ENCODE measurements at places on chromosomes 5 and 9.

DNA sequence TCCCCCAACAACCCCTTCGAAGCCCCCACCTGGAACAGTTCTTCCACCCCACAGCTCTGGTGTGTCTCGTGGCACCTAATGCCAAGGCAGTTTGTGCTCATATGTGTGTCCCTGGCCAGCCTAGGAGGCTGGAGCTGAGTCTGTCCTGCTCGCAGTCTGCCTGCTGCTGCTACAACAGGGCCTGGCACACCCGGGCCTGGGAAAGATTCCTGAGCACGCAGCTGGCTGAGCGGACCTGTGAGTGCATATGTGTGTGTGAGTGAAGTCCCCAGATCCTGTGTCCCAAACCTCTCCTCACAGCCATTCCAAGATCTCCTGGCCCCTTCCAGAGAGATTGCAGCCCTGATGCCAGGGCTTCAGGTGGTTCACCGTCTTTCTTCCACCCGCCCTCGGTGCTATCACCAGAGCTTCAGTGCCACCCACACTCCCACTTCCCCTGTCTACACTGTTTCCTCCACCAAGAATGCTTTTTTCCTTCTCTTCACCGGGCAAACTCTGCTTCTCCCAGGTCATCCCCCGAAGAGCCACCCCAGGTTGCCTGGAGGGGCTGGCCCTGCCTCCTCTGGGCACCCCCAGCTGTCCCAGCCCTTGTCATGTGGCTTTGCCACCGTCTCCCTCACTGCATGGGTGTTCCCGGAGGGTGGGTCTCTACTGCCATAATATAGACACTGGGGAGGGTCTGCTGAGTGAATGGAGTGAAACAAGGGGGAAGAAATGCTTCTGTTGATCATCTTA is 28.4 kb downstream of the LMX1B start:
- no peak for DNase-seq

DNA sequence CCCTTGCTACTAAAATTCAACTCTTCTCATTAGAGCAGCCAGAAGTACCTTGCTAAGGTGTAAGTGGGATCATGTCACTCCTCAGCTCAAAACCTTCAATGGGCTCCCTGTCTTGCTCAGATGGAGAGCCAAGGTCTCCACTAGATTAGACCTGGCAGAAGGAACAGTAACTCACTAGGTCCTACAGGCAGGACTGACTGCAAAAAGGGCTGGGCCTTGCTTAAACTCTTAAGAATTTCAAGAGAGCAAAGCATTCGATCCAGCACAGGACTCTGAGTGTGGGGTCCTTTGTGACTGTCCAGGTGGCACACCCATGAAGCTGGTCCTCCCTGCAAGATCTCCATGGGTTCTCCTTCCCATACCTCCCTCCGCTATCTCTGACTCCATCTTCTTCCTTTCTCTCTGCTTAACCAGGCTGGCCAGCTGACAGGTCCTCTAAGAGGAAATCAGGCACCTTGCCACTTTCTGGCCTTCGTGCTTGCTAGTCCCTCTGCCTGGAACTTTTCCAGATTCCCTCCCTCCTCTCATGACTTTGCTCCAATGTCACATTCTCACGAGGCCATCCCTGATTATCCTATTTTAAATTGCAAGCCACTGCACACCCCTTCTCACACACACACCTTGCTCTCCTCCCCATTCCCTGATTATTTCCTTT is 70.2 kb downstream of the BASP1 start:
- no peak for DNase-seq

DNA sequence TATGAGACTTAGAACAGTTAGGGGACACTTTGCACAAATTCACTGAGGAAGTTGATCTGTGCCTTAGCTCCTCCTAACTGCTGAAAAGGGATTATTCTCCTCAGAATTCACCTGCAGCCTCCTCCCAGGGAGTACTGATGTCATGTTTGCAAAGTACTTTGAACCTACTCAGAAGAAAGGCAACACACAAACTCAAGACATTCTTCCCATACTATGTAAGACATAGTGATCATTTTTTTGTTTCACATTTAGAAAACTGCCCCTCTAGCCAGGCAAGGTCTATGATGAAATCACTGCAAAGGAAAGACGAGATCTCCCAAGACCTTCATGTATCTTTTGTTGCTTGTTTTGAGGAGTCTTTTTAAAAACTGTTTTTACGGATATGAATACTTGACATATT is 10.6 kb upstream of the VLDLR start:
- no peak for DNase-seq

DNA sequence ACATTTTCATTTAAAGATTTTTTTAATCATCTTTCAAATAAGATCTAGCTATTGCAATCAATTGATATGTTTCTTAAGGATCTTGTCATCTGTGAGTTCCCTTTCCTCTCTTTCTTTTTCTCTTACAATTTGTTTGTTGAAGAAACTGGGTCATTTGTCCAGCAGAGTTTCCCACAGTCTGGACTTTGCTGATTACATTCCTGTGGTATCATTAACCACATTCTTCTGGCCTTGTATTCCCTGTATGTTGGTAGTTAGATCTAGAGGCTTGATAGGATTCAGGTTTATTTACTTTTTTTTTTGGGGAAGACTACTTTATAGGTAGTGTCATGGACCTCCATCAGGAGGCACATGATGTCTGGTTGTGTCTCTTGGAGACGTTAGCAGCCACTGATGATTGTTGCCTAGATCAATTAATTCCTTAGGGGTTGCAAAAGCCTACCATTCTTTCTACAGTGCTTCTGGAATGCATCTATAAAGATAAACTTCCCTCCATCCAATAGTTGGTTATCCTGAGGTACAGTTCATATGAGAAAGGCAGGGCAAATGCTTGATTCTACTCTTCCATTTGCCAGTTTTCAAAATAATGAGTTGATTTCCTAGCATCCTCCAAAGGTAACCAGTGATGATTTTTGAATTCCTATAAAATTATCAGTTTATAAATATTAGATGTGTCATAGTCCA is 14.3 kb downstream of the PDE8B start:
- DNase-seq: no peak

DNA sequence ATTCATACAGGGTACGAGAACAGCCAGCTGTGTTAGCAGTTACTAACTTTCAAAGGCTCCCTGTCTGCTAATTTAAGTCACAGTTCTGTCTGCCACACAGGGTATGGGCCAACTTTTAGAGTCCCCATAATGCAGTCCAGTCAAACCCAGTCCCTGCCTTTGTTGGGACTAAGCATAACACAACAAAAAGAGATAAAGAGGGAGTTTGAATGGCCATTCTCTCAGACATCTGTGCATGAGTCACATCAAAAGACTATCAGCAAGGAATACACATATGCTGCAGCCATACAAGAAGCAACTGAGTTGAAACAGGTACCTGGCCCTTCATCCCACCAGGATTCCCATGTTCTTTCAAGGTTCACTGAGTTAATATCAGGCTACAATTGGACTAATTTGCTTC is 744.5 kb upstream of the C9orf72 start:
- DNase-seq: no peak

DNA sequence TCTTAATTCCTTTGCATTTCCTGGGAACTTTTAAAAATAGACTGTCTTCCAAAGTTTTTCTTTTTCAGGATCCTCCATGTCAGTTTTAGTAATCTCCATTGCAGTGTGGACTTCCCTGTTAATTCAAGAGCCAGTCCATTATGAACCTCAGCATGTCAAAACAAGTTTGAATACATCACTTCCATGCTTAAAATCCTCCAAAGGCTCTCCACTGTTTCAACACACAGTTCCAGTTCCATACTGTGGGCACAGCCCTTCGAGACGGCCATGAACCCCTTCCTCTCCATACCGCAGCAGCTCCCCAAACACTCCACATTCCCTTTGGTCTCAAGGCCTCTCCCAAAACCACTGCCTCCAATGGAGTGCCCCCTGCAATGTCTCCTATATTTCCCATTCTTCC is 19.5 kb downstream of the LIFR start:
- no peak for DNase-seq

- no peak for DNase-seq
Measured at GRCh38 chr9:90907056-90907445, 105.4 kb downstream of the SYK start.

GRCh38 chr9:134843740-134844139 is 36.9 kb upstream of the FCN2 start:
- DNase-seq: no peak

GRCh38 chr5:51495672-51496071 is 112.4 kb downstream of the ISL1 start:
- DNase-seq: no peak

DNA sequence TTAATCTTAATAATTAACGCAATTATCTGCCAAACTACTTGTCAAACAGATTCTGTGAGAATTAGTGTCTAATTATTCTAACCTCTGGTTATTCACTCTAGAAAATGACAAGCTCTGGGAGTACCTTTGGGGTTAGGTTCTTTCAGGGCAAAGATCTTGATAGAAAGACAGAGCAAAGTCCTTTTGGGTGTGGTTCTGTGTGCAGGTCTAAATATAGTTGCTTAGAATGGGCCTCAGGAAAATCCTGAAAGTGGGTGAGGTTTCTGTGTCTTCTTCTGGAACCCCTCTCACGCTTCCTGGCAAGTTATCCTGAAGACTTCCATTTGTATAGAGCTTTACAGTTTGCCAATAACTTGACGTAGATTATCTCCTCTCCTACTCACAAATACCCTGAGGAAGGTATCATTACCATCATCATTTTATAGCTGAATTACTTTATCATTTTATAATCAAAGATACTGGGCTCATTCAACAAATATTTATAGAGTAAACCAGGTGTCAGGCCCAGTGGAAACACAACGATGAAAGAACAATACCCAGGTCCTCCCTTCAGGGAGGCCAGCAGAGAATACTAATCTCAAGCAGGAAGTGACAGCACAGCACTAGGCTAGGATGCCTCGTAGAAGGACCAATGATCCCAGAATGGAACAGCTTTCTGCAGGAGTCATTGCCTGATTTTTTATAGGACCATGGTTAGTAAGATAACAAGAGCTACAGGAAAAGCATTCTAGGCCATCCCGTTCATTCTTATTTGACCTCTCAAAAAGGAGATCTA is 27.6 kb upstream of the LHFPL2 start:
- no peak for DNase-seq

DNA sequence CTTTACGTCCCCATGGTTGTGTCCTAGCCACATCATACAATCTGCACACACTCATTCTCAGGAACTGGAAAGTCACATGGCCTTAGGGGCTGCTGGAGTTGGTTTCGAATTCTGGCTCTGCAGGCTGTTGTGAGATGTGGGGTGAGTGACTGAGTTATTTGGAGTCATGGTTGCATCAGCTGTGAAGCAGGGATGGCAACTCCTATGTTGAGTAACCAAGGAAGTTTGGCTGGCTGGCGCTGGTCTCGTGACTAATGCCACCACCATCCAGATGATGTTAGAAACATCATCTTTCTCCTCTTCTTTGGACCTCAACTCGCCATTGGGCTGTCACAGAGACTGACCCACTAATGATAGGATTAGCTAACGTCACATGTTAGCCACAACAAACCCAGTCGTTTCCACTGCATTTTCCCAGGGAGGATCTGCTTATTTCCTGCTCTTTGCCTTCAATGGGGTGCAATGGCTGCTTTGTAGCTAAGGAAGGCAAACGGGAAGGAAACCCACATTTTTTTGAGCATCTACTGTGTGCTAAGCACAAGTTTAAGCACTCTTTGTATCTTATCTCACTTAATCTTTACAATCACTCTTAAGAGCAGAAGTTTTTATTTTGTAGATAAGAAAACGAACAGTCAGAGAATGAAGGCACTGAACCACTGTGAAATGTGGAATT is 78.1 kb upstream of the UBTD2 start:
- no peak for DNase-seq

GRCh38 chr9:113181165-113181564 is 30.4 kb downstream of the SLC31A2 start:
- no peak for DNase-seq

- DNase-seq: no peak
Measured at GRCh38 chr5:159620853-159621540, 290.7 kb upstream of the IL12B start.

GRCh38 chr5:3394891-3395599 is 200.6 kb upstream of the IRX1 start:
- DNase-seq: no peak

DNA sequence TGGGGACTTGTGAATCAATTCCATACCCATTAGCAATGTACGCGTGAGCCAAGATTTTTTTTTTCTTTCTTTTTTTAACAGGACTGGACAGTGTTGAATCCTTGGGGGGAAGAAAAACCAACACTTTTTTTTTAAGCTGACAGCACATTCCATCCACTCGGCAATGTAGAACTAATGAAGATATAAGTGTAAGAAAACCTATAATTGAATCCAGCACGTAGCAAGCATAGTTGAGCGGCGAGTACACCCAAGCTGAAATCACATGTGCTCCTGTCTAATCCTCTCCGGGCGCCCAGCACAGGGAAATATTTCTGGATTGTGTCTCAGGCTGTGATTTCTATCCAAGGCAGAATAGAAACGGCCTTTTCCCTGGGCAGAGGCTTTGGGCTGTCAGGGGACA is 118.2 kb downstream of the BOD1 start:
- DNase-seq: no peak

GRCh38 chr5:148961261-148962199 is 101.3 kb downstream of the SH3TC2 start:
- no peak for DNase-seq

DNA sequence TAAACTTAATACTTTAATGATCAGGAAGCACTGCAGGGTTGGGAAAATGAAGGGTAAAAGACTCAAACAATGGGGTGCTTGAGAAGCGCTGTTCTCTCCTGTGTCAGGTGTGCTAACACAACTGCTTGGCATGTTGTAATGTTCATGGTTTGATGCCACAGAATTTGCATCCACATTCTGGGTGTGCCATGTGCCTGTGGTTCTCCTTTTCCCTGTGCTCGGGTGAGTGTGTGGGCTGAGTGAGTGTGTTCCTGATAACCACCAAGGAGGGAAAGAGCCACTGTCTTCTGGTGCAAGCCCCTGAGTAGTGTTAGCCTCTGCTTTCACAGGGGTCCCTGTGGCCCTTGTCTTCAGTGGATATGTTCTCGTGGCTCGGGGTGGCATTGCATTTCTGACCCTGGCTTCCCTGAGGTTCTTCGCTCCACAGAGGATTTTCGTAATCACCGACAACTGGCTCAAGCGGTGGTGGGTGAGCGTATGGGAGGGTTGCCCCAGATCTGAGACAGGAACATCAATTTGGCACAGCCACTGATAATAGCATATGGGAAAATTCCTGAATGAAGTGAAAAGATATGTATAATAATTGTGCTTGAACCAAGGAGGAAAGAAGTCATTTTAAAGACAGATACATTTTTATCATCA is 102.0 kb downstream of the MVB12B start:
- no peak for DNase-seq
